ENCODE measurements at places on chromosomes 13 and 19.

GRCh38 chr19:54172471-54173358, at the start of gene TMC4:
Gene TMC4, minus strand, starts transcription at chr19:54173160. Its CDS starts 43 bp downstream, at chr19:54173117.
- peak; percentile 91 for ATAC-seq

GRCh38 chr19:40378509-40378908, 11.5 kb downstream of the HIPK4 start:
- ATAC-seq, result peak; percentile 5

DNA sequence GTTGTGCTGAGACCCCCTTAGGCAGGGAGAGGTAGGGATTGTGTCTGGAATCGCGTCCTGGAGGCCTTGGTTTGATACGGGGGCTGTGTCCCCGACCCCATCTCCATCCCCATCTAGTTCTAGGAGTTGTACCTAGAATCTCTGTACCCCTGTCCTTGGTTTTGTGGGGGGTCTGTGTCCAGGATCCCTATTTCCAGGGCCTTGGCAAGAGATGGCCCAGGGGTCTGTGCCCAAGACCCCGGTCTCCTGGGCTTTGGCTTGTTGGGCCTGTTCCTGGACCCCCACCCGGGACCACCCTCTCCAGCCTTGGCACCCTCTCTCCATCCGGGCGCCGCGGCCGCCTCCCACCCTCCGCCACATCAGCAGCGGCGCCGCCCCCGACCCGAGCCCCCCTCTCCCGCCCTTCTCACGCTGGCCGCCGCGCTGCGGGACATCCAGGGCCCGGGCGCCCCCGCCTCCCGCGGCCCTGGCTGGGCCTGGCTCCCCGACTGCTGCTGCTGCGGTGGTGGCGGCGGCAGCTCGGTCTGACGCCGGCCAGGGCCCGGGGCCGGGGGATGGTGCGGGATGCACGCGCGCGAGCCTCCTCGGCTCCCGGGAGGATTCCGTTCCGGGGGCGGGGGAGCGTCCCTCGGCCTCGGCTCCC, at the start of gene NUMBL:
TSS of gene NUMBL (minus strand) at position 602 of the 643 bp plus-strand sequence. CDS start at position 434, 168 bp downstream.
- ATAC-seq, result no peak

- ATAC-seq, result peak; percentile 41
These were observed 1.5 kb downstream of the MAST3 start for GRCh38 chr19:18098891-18099622.

DNA sequence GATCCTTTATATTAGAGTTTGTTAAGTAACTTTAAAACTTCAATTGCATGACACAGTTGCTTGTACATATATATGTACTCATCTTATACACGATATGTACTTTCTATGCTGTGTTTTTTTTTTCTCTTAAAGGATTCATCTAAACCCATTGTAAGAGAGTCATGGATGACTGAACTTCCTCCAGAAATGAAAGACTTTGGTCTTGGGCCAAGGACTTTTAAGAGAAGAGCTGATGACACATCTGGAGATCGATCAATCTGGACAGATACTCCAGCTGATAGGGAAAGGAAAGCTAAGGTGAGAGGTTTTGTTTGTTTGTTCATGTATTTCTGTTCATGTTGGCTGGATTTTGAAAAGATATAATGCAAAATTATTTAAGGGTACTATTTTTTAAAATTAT, 26.0 kb downstream of the GPALPP1 start:
- ATAC-seq, result peak; percentile 37

- no peak for ATAC-seq
These were observed 4.9 kb downstream of the IRS2 start for GRCh38 chr13:109781384-109782065.

- no peak for ATAC-seq
These were observed 20.7 kb upstream of the NLRP12 start for GRCh38 chr19:53844849-53845246.

- no peak for ATAC-seq
These were observed 8.3 kb downstream of the PRAM1 start for GRCh38 chr19:8494158-8494557.

DNA sequence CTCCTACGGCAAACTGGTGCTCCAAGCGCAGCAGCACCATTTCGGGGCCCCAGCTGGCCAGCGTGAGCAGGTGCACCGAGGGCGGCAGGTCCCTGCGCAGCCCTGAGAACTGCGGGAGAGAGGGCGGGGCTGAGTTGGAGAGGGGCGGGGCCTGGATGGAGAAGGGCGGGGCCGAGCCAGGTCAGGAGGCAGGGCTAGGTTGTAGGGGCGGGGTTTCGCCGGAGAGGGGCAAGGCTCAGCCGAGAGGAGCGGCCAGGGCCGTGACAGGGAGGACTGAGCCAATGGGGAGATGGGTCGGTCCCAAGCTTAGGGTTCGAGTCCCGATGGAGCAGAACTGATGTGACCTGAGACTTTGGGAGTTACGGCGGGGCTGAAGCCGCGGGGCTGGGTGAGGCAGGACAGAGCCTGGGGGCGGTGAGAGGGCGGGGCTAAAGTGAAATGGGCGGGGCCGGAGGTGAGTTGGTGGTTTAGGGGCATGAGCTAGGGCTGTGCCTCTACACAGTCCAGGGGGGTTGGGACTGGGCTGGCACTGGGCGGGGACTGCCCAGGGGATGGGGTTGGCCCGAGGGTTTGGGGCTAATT, 19.0 kb downstream of the MAN2B1 start:
- ATAC-seq, result peak; percentile 79

DNA sequence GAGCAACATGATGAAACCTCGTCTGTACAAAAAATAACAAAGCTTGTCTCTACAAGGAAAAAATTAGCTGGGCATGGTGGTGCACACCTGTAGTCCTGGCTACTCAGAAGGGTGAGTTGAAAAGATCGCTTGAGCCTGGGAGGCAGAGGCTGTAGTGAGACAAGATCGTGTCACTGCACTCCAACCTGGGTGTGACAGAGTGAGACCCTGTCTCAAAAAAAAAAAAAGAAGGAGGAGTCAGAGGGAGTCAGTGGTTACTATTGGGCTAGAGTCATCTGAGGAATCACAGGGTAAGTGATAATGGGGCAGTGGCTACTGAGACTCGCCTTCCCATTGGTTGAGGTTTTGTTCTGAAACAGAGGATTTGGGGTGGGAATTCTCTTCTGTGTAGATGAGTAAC, 1.9 kb upstream of the GPI start:
- ATAC-seq, result no peak

GRCh38 chr13:19072543-19072942, 109.1 kb downstream of the TUBA3C start:
- no peak for ATAC-seq

- no peak for ATAC-seq
These were observed 1.7 kb downstream of the PLEKHA4 start for GRCh38 chr19:48866692-48867091.

- ATAC-seq, result no peak
These were observed 47.2 kb downstream of the TM9SF2 start for GRCh38 chr13:99548448-99548847.

- ATAC-seq, result no peak
These were observed 53.4 kb downstream of the FLT1 start for GRCh38 chr13:28441529-28441928.

- no peak for ATAC-seq
These were observed 22.4 kb downstream of the ZNF571 start for GRCh38 chr19:37572203-37572602.

DNA sequence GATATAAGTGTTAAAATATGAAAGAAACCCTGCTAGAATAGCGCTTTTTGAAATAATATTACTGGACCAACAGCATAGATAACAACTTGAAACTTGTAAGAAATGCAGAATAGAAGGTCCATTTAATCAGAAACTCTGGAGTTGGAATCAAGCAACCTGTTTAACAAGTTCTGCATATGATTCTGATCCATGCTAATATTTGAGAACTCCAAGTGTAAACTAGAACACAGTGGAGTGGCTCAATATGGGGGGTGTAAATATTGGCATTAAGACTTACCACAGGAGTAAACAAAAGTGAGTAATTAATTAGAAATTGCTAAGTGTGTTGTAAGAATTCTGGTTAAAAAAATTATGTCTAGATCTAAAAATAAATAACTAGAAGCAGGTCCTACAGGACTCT, 151.2 kb downstream of the SLITRK1 start:
- ATAC-seq, result no peak

DNA sequence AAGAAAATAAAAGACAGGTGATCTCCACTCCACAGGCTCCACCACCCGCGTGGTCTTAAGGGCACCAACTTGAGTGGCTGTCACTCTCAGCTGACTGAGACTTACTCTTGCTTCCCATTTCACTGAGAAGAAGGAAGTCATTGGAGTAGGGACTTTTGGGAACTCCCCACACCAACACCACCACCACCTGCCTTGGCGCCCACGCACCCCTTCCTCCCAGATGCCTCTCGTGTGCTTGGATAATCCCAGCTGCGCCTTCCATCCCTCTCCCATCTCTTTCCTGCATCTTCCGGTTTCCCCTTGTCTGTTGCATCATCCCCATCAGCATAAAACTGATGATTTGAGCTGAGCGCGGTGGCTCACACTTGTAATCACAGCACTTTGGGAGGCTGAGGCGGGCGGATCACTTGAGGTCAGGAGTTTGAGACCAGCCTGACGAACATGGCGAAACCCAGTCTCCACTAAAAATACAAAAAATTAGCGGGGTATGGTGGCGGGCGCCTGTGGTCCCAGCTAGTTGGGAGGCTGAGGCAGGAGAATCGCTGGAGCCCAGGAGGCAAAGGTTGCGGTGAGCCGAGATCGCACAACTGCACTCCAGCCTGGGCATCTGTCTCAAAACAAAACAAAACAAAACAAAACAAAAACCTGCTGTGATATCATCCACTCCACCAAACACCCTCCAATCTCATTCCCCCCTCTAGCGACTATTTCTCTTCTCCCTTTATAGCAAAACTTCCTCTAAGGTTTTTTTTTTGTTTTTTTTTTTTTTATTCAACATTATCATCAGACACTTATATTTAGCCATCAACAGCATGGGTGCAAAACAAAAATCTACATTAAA, 25.5 kb downstream of the AP2S1 start:
- ATAC-seq, result no peak

- ATAC-seq, result no peak
These were observed 13.1 kb downstream of the ATP11A start for GRCh38 chr13:112702986-112703379.

GRCh38 chr19:1155352-1156304, 18.4 kb downstream of the SBNO2 start:
- peak; percentile 30 for ATAC-seq

DNA sequence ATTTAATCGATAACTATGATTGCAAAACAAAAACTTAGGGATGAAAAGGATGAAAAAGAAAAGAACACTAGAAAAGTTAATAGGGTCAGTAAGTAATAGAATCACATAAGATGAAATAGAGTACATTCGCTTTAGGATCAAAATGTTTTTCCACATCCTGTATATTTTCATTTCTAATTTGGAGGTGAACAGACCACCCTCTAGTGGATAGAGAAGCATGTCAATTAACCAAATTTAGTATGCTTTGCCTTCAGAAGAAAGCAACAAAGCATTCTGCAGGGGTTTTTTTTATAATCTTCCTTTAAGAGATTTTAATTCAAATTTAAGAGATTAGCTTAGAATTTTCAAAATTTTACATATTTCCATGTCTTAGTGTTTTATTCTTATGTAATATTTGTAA, 611.0 kb upstream of the SGCG start:
- no peak for ATAC-seq

- ATAC-seq, result no peak
These were observed 1745.6 kb upstream of the PCDH20 start for GRCh38 chr13:63161219-63161618.

DNA sequence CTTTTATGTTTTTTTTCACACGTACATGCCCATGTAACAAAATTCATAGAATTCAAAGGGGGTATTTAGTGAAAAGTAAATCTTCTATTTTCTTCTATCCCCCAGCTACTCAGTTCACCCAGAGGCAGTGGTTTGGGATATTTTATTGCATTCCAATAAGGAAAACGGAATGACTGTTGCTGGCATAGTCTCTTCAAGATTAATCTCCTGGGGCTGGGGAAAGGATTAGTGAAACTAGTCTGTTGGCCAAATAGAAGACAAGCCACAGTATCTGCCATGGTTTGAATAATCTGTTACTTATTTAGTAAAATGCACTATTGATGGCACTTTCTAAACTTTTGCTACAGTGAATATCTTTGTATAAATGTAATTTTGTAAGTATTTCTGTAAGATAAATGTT, 122.0 kb downstream of the NDFIP2 start:
- no peak for ATAC-seq

- no peak for ATAC-seq
These were observed 1426.4 kb downstream of the PCDH9 start for GRCh38 chr13:65803530-65804392.

GRCh38 chr19:51142119-51142518, at the start of gene SIGLEC7:
Gene SIGLEC7, plus strand, starts transcription at chr19:51142301. Its CDS starts 69 bp downstream, at chr19:51142370.
- no peak for ATAC-seq

DNA sequence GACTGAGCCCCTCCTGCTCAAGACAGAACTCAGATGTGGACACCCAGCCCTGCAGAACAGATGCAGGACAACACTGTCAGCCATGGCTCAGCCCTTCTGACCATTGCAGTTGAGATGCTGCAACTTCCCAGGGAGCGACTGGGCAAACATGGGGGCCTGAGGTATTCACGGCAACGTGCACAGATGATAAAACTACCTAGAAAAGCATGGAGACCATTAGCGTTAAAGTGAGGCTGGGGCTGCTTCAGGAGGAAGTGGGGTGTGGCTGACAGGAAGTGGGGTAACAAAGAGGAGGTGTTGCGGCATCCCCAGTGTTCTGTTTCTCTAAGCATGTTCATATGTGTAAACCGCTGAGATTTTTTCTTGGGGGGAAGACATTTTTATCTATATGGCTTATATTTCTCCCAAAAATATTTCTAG, 1.3 kb upstream of the SIGLEC9 start:
- no peak for ATAC-seq

DNA sequence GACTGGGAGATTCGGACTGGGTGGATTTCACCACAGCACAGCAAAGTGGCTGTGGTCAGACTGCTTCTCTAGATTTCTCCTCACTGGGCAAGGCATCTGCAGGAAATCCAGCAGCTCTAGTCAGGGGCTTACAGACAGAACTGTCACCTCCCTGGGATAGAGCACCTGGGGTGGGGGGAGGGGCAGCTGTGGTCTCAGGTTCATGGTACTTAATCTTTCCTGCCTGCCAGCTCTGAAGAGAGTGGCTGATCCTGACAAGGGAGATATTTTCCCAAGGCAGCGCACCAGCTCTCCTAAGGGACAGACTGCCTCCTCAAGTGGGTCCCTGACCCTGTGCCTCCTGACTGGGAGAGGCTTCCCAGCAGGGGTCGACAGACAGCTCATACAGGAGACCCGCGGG, 212.8 kb upstream of the KLF12 start:
- no peak for ATAC-seq

- ATAC-seq, result peak; percentile 77
These were observed 283.1 kb downstream of the DCT start for GRCh38 chr13:94196413-94196812.

DNA sequence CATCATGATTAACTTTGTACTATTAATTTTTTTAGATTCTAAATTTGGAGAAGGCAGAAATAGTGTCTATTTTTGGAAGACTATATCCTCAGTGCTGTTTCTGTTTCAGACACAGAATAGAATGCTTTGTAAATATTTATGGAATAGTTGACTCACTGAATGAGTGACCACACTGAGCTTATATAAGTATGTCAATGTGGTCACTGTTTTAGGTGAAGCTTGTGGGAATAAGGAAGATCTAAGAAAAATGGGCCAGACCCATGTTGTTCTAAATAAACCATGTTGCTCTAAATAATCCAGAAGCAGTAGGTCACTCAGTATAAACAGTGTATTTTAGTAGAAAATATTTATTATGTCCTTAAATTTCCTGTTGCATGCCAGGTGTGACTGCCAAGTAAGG, 45.5 kb upstream of the DACH1 start:
- no peak for ATAC-seq

Data from esophagus mucosa (tissue), 1 donor.